ENCODE measurements at places on chromosomes 11 and 22.

GRCh38 chr22:20498913-20499312 lies 3.3 kb upstream of the KLHL22 start:
- DNase-seq = no peak

DNA sequence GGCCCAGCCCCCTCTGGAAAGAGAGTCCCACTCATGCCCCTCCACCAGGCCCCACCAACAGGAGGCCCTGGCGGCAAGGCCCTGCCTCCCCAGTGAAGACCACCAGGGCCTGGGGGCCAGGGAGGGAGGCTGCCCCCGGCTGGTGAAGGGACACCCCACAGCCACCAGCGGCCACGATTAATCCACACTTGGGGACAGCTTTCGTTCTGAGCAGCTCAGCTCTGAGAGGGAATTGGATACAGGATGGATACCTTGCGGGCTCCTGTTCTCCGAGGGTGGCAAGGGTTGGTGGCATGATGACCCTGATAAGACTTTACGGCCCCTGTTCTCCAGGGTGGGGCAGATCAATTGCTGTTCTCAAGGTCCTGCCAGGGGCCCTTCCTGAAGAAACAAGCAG lies 6.9 kb upstream of the NLRP6 start:
- no peak for DNase-seq

- no peak for DNase-seq
Measured at GRCh38 chr11:66333896-66334604, 2.2 kb downstream of the RIN1 start.

- no peak for DNase-seq
Measured at GRCh38 chr11:68035266-68035876, 3.5 kb upstream of the TCIRG1 start.

GRCh38 chr11:22197139-22198005 lies 4.5 kb downstream of the ANO5 start:
- no peak for DNase-seq

DNA sequence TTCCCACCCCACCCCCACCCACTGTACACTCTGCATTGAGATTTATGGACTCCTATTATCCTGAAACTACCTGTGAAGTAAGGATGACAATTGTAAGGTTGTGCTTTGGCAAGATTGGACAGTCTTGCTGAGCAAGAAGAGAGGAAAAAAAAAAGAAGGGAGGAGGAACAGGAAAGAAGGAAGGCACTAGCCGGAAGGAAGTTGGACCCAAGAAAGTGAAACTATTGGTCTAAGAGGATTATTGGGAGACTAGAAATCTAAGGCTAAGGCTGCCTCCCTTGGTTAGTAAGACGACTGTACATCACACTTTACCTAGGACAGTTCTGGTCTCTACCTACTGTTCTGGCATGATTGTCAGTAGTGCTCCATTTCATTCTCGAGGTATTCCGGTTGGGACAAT lies 12.1 kb upstream of the TRIM44 start:
- peak; percentile 12 for DNase-seq

DNA sequence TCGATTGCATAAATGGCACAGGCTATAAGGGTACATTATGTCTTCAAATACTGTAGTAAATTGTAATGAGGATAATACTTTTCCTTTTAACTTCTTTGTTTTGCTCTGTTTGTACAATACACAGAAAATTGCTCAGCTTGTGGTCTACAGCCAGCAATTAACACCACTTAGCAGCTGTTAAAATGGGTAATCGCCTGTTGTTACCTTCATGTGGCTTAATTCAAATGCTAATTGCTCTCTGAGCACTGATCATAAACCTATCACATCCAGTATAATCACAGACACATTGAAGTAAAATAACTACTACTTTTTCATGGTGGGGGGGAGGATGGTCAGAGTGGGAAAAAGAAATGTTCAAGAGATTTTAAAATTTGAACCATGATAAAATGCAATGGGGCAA lies 1164.1 kb upstream of the CNTN5 start:
- no peak for DNase-seq

DNA sequence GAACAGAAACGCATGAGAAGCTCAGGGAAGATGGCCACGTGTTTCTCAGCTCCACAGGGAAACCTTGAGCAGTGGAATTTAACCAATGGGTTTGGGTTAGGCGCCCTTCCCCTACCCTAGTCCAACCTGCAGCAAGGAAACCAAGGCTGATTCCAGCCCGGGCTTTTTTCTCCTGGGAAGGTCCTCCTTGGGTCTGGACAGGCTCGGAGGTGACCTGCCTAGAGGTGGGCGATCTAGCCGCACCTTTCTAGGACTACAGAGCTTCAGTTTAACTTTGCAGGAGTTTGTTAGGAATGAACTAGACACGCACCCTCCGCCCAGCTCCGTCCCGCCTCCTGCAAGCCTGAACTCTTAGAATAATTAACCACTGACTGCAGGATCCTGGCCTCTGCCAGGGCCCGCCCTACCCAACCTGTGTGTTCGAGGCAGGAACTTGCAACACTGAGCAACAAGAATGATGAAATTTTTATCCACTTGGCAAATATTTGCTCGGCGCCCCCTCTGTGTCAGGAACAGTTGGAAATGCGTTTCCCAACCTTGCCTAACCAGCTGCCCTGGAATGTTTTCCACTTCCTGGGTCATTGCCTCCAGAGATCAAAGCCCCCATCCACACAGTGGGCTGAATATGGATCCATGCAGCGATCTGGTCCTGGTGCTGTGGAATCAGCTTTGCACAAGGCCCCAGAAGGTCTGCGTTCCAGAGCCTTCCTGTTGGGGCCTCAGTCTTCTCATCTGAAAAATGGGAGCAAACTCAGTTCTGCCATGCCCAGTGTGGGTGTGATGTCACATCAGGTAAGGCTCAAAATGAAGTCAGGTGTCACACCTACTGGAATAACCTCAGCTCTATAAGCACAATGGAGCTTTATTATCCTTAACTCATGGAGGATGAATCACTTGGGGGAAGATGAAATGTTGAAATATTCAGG lies 13.3 kb downstream of the MPST start:
- peak; percentile 72 for DNase-seq

DNA sequence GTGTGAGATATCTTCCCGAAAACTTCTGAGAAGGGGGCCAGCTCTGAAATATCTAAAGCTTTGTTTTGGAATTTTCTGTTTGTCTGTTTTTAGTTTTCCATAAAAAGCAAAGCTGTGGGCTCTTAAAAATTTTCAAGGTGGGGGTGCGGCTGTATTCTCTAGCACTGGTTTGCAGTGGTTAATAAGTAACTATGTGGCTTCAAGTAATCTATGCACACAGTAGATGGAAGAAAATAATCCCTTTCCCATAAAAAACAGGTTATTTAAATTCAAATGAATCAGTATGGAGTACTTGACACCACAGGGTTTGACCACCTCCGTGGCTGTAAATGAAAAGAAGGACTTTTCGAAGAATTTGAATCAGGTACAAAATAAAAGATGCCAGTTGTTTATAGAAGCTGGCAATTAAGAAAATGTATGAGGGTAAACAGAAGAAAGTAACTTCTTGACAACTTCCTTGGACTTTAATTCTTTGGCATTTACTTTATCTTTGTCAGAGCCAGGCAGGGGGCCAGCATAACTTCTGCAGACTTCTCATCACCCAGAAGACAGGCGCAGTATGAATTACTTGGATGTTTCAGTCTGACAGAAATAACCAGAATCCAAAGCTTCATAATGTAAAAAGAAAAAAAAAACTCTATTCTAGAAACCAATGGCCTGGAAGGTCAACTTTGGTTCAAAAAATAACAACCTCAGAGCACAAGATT lies 981.0 kb downstream of the DLG2 start:
- DNase-seq = no peak

DNA sequence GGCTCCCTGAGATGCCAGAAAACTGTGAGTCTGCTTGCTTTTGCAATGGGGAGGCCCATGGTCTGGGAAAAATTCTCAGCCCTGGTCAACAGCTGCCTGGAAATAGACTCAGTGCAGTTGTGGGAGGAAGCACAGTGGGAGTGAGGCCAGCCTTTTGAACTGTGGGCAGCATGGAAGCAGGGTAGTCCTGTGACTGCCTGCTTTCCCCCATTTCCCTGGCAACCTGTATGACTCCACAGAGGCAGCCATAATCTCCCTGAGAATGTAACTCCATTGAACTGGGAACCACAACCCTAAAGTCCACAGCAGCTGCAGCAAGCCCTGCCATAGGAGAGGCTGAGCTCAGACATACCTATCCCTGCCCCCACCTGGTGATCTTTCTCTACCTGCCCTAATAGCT lies 494.6 kb upstream of the FAT3 start:
- no peak for DNase-seq

- DNase-seq = peak; percentile 90
Measured at GRCh38 chr11:10978198-10978597, 120.3 kb upstream of the ZBED5 start.

DNA sequence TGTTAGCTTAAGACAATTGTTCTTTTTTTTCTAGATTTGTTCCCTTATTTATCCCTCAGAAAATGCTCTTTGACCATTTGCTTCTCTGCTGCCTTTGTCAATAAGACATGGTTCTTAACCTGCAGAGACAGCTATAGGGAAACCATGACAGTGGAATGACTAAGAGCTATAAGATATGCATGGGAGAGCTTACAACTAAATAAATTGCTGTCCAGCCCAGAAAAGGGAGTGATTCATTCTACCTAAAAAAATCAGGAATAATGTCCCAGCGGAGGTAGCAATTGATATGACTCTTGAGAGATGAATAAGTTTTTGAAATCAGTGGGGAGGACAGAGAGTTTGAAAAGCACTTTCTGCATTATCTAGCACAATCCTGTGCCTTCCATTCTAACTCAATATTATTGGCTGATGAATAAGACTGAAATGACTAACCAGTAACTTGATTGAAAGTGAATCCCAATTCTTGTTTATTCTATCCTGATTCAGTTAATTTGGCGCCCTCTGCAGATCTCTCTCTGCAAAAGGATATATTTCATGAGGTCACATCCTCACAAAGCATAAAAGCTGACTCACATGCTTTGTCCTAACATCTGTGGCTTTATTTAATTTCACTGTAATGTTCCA lies 680.5 kb upstream of the API5 start:
- peak; percentile 7 for DNase-seq

DNA sequence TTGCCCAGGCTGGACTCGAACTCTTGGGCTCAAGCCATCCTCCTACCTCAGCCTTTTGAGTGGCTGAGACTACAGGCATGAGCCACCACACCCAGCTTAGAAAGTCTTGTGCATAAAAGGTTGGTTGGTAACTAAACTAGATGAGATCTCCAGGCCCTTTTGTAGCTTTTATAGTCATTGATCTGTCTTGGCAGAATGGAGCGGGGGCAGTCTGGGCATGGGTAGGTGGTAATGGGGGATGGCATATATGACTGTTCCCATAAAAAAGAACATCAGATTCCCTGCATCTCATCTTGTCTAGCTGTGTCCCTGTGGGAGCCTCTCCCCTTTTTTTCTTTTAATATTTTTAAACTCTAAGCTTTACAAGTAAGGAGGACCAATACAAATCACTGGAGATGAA lies 30.2 kb downstream of the ABCC8 start:
- no peak for DNase-seq

DNA sequence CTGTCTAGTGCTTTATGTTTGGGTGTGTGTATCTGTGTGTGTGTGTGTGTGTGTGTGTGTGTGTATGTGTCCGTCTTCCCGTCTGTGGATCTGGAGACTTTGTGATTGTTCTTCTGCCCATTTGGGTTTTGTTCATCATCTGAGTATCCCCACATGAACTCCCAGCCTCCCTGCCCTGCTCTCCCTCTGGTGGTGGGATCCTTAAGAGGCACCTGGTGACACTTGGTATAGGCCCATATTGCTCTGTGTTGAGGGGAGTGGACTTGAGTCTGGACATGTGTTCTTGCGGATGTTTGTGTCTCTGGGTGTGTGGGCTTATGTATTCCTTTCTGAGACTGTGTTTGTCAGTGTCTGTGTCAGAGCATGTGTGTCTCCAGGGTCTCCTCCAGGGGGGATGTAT lies 15.3 kb downstream of the RCOR2 start:
- DNase-seq = no peak

- no peak for DNase-seq
Measured at GRCh38 chr22:30985561-30986208, 16.6 kb downstream of the TUG1 start.

- no peak for DNase-seq
Measured at GRCh38 chr11:69193629-69194028, 37.9 kb downstream of the SMIM38 start.

DNA sequence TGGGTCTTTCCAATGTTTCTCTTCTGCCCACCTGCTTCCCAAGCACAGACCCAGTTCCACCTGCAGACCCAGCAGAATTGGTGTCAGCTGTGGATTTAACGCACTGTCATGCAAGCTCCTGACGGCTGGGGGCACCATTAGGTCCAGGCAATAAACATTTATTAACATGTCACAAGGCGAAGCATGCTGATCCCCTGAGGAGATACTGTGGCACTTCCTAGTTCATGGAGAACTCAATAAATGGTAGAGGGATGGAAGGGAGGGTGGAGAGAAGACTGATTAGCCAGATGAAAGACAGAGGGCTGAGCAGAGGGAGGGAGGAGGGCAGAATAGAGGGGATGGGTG lies 68.3 kb upstream of the TSPAN18 start:
- DNase-seq = peak; percentile 12

GRCh38 chr11:112612250-112612849 lies 348.9 kb upstream of the NCAM1 start:
- DNase-seq = no peak

DNA sequence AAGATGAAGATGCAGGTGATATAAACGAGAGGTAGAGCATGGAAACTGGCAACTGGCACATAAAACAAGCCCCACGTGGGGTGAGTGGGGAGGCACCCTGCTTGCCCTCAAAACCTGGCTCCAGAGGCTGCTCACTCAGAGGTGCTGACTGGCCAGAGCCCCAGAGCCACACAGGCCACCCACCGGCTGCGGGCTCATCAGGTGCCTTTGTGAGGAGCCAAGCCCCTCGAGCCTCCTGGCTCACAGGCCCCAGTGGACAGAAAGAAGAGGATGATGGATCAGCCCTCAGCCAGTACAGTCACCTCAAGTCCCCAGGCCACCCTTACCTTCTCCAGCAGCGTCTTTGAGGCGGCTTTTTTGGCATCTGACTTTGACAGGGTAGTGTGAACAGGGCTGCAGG lies 6.2 kb downstream of the CHID1 start:
- no peak for DNase-seq

- no peak for DNase-seq
Measured at GRCh38 chr11:31922450-31922849, 111.3 kb upstream of the PAX6 start.
